ENCODE measurements at places on chromosomes 5 and 9.

GRCh38 chr5:87188391-87188790 is 79.3 kb upstream of the RASA1 start:
- DNase-seq, result no peak

- peak; percentile 52 for DNase-seq
Observed at GRCh38 chr5:43193181-43193893, 1.3 kb downstream of the NIM1K start.

- no peak for DNase-seq
Observed at GRCh38 chr9:4386819-4387218, 87.0 kb upstream of the GLIS3 start.

- no peak for DNase-seq
Observed at GRCh38 chr5:32690153-32690552, 21.0 kb upstream of the NPR3 start.

GRCh38 chr9:97761056-97761598 is 64.0 kb upstream of the XPA start:
- DNase-seq, result no peak

- DNase-seq, result no peak
Observed at GRCh38 chr9:117929868-117930267, 225.7 kb downstream of the TLR4 start.

DNA sequence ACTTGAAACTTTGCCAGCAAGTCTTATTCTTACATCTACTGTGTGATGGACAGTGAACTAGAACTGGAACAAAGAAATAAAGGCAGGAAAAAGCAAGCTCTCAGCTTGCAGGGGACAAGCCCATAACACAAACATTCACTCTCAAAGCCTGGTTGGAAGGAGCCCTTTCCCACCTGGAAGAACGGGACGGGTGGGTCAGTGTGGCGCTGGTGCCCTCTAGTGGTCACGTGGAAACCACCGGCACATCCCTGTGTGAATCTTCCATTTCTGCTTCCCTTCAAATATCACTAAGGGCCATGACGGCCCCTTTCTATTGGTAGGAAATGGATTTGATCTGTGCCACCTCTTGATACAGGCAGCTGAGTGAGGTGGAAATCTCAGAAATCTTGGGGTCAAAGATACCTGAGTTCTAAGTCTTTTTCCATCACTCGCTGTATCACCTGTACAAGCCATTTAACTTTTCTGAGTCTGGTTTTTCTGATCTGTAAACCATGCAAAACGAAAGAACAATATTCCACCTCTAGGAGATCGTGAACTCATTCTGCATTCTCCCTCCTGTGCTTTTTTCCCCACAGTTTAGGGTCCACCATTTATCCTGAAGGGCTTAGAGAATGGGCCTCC is 211.6 kb downstream of the MSX2 start:
- DNase-seq, result peak; percentile 21

DNA sequence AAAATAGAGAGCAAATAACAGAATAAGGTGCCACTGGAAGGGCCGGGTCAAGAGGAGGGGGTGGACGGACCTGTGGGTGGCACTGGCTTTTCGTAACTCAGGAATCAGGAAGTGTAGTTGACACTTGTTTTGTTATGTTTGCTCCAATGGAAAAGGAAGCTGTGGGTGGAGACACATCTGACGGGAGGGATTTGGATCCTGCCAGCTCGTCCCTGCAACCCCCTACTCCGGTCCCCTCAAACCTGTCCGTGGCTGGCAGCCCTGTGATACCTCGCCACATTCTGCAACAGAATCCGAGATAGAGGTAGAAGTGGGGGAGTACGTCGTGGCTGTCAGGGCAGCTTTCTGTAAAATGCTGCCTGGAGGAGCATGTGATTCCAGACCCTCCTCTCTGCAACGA is 104.2 kb upstream of the IER5L start:
- DNase-seq, result no peak

- DNase-seq, result no peak
Observed at GRCh38 chr5:150186897-150187296, 3.0 kb upstream of the SLC6A7 start.

DNA sequence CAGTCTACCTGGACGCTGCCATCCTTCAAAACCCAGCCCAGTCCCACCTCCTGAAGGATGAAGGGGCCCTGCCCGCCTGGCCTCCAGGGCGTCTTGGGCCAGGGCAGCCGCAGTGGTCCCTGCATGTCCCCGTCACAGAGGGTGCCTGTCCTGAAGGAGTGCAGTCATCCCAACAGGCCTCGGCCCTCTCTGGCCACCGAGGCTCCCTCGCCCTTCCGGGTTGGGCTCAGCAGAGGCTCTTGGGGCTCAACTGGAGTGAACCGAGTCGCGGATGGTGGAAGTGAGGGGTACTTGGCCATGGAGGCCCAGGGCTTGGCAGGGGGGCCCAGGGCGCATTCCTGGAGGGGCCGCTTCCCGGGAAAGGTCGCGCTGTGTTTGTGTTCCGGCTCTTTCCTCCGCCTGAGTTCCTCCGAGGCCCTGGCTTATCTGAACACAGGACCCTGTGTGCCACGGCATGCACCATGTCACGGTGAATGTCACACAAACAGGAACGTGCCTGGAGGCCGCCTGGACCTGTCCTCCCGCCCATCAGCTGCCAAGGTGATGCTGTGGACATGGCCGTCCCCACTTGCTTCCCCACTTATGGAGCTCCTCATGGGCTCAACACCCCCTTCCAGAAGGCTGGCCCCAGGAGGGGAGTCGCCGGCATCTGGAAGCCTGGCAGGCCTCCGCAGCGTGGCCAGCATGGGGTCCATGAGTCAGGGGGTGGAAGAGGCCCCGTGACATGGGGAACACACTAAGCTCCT is 25.7 kb upstream of the OBP2B start:
- DNase-seq, result no peak

DNA sequence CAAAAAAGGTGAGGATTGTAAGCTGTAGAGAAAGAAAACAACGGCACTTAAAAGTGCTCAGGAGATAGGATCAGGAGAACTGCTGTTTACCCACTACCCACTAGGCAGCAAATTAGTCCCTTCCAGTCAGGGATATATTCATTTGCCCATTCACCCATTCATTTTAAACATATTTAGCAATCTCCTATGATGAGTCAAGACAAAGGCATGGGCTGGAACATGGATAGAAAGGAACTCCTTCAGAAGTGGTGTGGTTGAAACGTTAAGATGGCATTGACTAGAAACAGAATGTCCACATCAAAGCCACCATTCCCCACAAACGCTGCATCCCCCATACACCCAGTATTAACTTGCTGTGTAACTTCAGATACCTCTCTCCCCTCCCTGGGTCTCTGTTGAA is 225.7 kb downstream of the ASTN2 start:
- DNase-seq, result no peak

- peak; percentile 46 for DNase-seq
Observed at GRCh38 chr5:98769210-98769958, 4.1 kb upstream of the RGMB start.

DNA sequence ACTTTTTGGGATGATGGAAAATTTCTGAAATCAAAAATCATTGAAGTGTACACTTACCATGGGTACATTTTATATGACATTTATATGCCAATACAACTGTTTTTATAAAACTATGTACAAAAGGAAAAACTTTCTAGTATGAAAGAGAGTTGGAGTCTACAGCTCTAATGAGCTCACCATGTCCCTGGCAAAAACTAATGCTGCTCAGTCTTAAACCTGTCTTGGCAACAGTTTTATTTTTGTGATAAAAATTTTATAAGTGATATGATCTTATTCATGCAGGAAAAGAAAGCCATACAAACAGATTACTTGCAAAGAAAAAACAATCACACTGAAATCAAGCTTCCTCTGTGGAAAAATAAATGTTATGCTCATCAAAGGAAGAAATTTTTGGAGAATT is 78.9 kb upstream of the RASEF start:
- DNase-seq, result no peak

- no peak for DNase-seq
Observed at GRCh38 chr9:77421506-77422265, 226.4 kb downstream of the GNA14 start.

DNA sequence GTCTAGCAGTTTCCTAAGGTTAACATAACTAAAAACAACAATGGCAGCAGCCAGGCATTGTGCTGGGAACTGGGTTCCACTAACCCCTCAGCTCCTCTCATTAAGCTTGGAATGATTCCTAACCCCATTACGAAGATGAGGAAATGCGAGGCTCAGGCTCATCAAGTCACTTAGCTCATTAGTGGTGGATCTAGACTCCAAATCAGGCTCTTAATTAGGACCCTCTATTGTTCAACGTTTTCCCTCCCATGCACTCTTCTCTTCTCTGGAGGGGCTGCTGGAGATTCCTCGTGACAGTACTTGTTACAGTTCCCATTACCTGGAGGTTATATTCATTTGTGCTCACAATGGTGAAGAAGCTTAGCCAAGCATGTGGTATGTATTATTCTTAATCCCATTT is 6.5 kb downstream of the TAS2R1 start:
- no peak for DNase-seq

DNA sequence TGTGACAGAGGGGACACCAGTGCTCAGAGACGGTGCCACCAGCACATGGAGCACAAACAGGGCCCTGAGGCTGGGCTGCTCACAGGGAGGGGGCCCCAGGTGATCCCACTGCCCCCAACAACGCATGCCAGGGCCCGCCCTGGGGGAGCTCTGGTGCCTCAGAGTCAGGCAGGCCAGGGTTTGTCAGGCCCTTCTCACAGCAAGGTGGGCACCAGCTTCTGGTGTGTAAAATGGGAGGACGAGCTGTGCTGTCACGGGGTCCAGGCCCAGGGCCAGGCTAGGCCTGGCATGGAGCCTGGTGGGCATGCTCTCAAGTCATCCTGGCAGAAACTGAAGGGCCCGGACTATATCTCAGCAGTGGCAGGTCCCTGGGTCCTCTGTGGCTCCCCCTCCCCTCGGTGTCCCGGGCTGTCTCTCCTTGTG is 34.5 kb downstream of the PRRT1B start:
- DNase-seq, result no peak

GRCh38 chr5:71960195-71960594 is 147.1 kb upstream of the MAP1B start:
- DNase-seq, result no peak

- no peak for DNase-seq
Observed at GRCh38 chr5:3385991-3386519, 209.6 kb upstream of the IRX1 start.

- no peak for DNase-seq
Observed at GRCh38 chr5:16593013-16593412, 23.8 kb downstream of the RETREG1 start.

GRCh38 chr5:106451998-106452397 is 1218.7 kb downstream of the EFNA5 start:
- no peak for DNase-seq

GRCh38 chr5:109105631-109106267 is 304.0 kb downstream of the PJA2 start:
- no peak for DNase-seq

DNA sequence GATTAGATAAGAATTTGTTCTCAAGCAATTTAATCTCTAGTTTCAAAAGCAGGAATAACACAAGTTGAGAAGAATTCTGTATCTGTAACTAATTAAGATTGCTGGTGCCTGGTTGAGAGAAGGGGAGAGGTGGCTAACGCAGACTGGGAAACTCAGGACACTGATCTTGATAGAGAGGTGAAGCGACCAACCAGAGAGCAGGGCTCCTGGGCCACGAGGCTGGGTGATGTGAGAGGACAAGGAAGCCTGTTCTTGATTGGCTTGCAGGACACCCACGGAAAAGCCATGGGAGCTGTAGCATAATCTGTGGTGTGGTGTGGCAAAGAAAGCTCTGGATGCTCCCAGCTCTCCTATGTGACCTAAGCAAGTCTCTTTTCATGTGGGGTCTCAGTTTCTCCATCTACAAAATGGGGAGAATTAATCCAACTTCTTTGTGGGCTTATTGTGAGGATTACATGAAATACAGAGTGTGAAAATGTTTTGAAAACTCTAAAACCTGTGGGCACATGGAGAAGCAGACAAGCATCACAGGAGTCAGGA is 594.1 kb upstream of the BRINP1 start:
- no peak for DNase-seq

DNA sequence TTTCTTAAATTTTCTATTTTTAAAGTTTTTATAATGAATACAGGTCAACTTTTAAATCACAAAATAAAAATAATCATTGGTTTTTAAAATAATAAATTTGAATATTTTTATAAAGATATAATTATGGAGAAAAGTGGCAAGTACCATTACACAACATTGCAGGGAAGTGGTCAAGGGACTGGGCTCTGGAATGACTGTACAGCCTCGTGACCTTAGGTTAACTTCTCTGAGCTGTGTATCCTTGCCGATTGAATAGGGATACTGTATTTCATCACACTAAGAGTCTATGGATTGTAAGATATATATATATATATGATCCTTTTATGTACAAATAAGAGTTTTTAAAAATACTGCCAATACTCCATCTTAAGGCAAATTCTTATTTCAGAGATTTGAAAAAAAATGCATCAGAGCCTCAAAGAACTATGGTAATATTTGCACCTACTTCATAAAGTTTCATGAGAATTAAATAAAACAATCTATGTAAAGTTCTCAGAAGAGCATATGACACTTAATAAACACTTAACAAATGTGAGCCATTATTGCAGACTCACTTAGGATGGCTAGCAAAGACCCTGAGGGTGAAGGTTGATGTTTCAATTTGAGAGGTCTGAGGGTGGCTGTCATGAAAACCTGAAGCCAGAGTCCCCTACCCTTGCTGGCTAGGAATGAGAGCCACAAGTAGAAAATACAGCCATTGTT is 136.5 kb downstream of the CCDC192 start:
- no peak for DNase-seq

DNA sequence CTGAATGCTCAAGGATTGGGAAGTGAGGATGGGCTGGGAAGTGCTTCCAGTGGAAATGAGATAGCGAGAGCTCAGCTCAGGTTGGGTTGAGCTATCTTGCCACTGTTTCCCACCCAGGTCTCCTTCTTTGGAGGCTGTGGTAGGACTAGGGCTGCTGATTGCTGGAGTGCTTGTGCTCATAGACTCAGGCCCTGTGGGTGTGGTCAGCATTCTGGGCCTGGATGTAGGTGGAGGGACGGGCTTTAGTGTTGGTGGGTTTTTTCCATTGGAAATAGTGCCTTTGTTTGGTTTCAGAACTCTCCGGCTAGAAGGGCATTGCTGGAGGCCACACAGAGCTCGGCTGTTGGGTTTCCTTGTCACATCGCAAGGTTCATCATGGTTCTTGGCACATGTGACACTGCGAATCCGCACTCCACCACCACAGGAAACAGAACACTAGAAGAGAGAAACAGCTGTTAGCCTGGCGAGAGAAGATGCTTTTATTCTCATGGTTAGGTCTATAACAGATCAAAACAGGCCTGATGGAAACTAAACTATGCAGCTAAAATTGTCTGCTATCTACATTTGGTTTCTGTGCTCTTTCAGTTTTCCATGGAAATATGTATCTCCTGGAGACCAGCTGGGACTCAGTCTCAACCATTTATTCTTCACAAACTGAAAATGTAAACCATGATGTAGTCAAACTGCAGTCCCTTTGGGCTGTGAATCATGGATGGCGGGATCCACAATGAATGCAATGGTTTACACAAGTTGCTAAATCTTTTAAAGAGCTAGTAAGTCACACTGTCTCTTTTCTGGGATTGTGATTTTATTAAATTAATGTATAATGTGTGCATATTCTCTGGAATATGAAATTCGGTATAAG is 136.2 kb downstream of the TARS1 start:
- DNase-seq, result no peak

GRCh38 chr5:63697811-63698210 is 264.4 kb downstream of the HTR1A start:
- DNase-seq, result no peak

Data from CD4-positive, alpha-beta T cell treated with Interleukin-10 for 1 hour (primary cell).